ENCODE measurements at places on chromosomes 7 and 10.

DNA sequence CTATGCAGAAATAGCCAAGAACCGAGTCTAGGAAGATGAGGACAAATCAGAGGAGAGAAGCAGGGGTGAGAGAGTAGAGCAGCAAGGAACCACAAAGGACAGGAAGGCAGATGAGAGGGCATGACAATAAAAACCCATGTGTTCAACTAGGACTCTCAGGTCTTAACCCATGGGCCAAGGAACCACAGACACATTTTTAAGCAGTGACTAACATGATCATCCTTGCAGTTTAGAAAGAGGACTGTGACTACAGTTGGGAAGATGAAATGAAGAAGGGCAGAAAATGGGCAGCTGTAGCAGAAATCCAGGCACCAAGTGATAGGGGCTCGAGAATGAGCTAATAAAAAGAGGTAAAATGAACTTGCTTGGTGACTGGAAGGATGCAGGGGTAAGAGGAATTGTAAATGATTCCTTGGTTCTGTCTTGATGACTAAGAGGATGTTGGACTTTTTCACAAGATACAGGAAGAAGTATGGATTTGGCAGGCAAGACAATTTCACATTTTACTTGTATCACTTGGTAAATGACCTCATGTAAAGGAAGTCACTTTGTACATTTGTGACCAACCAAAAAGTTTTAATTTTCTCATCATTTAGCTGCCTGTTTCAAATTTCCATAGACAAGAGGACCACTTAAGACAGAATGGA is 22.8 kb downstream of the SGMS1 start:
- peak; percentile 41 for DNase-seq

GRCh38 chr7:41579961-41580935 is 122.6 kb downstream of the INHBA start:
- peak; percentile 70 for DNase-seq

- no peak for DNase-seq
Measured at GRCh38 chr7:13139436-13139835, 452.0 kb downstream of the ARL4A start.

GRCh38 chr10:121900443-121901174 is 27.2 kb downstream of the ATE1 start:
- peak; percentile 67 for DNase-seq

GRCh38 chr7:116626886-116627285 is 45.1 kb upstream of the MET start:
- DNase-seq, result no peak

- peak; percentile 76 for DNase-seq
Measured at GRCh38 chr10:62224606-62225005, 44.0 kb downstream of the RTKN2 start.

- DNase-seq, result no peak
Measured at GRCh38 chr7:8592167-8592566, 158.8 kb downstream of the NXPH1 start.

DNA sequence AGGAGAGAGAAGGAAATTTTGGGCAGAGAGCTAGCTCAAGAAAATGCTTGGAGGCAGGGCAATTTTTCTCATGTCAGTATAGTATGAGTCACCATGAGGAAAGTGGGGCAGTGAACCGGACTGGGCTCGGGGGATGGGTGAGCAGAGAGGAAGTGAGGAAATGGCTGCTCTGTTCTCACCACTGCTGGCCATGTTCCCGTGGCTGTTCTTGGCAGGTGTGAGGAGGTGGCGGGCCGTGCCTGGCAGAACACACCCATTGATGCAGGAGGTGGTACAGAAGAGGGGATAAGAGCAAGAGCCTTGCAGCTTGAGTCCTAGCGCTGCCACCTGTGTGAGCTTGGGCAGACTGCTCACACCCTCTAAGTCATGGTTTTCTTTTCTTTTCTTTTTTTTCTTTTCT is 304.4 kb upstream of the LYZL1 start:
- peak; percentile 92 for DNase-seq

DNA sequence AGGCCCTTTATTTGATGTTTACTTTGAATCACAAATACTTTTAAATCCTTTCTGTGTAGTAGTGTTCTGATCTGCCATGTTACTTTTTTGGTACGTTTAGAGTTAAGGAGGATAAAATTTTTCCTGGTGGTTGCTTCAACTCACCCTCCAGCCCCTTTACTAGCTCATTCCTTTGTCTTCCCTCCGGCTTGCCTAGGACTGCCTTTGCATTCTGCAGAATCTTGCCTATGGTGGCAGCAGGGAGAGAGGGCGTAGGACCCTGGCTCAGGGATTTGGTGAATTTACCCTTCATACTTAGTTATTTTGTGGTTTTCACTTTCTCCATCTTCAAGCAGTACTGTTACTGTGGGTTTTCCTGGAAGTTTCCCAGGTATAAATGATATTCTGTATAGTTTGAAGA is 833.5 kb downstream of the XPNPEP1 start:
- no peak for DNase-seq

DNA sequence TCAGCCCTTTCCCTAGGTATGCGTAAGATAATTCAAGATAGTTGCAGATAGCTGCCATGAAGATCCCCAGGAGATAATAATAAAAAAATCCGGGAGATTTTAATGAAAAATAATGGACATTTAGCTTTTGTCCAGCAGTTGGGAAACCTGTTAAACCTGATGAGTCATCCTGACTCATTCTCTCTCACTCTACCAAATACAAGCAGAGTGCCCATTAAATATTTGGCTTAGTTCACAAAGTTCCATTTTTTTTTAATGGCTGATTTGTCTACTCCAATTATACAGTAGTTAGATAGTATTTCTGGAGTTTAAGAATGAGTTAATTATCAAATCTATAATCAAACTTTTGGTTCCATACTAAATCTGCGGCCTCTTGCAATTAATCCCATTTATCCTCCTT is 2.1 kb upstream of the SHTN1 start:
- peak; percentile 61 for DNase-seq

DNA sequence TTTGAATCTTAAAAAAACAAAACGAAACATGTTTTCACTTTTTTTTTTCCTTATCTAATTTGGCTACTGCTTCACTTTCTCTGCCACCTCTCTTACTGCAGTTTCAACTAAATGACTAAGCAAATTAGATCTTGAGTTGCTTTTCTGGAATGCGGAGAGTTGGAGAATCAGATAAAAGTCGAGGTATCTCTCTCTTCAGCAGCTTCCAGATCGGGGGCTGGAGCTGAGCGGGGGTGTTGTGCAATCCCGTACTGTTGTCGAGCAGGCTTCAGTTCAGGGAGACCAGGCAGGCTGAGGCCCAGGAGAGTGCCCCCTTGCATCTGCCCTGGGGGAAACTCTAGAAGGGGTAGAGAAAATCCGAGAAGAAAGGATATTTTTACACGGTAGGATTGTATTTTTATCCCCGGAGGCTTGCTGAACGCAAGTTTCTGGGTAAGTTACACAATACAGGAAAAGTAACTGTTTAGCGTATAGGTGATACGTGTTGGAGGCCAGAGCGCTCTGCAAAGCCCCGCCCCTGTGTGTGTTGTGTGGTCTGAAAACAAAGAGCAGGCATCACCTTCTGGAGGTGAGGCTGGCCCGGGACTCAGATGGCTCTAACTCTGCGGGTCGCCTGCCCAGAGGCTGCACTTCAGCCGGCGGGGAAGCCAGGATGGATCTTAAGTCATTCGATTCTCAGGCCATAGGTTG is 116.6 kb downstream of the KLF6 start:
- no peak for DNase-seq

GRCh38 chr10:108801220-108801619 is 1122.1 kb downstream of the XPNPEP1 start:
- DNase-seq, result no peak

GRCh38 chr7:156895024-156895780 is 2.2 kb upstream of the LMBR1 start:
- no peak for DNase-seq

GRCh38 chr10:19848226-19848985 is 32.2 kb downstream of the PLXDC2 start:
- no peak for DNase-seq

- DNase-seq, result no peak
Measured at GRCh38 chr7:106104721-106105260, 7.3 kb downstream of the SYPL1 start.

DNA sequence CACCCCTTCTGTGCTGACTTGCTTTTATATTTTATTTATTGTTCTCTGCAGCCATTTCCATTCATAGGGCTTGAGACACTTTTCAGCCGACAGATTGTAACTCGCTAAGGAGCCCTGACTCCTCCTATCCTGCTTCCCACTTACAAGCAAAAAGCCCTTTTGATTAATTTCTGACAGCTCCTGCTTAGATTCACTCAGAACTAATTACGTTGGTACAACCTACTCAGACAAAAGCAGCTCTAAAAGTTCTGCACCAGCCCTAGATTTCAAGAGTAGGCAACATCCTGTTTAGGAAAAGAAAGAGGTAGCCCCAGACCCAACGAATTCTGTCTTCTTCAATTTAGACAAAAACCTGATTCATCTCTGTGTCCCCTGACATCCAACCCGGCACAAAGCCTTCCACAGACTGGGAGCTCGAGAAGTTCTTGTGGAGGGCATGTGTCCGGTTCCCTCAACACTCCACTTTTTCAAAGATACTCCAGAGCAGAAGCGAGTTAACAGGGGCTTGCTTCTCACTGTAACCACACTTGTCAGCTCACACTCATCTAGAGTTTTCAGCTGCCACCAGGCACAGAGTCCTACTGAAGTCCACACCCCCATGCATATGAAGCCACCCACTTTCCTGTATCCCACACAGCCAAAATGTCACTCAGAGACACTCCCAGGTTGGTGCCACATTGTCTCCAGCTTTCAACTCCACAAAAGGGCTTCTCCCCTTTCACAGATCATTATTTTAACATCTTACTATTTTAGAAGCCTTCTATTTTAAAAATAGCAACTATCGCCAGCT is 113.6 kb upstream of the NFE2L3 start:
- DNase-seq, result no peak

DNA sequence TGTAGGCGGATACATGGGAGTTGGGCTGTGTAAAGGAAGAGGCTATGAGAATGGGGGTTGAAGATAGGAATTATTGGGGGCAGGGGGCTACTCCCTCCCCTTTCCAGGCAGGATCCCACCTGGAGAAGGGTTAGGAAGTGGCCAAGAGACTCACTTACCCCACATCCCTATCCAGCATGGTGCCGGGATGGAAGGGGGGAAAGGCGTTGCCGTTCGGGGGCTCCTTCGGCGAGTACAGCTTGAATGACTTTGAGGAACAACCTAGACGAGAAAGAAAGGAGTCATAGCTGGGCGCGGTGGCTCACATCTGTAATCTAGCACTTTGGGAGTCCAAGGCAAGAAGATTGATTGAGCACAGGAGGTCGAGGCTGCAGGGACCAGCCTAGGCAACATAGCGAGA is 8.9 kb downstream of the LDB1 start:
- DNase-seq, result no peak

DNA sequence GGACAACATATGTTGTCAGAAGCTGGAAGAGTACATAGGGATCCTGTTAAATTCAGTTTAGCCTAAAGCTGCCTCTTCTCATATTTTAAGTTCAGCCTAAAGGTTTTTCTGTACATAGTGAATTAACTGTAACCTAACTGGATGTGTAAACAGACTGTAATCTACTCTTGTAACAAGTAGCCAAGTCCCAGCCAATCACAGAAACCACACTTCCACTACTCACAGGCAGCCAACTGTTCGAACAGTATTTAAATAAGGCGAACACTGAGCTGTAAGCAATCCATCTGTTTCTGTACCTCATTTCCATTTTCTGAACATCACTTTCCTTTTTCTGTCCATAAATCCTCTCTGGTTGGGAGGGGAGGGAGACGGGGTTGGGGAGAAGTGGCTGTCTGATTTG is 15.0 kb upstream of the STN1 start:
- DNase-seq, result no peak

- DNase-seq, result peak; percentile 32
Measured at GRCh38 chr10:58266003-58266825, 1.5 kb downstream of the IPMK start.

DNA sequence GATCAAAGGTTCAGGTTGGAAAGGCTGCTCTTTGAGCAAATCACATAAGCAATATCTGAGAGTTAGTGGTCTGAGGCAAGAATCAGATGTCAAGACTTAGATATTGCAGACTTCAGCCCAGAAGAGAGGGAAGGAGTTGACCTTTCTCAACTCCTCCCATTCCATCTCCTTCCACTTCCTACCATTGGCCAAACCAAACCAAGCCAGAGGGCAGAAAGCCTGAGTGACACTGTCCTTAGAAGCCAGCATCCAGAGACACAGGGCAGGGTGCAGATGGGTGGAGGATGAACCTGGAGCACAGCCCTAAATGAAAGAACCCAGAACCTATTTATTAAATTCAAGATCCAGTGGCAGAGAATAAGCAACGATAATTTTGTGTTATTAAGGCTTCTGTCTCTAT is 180.5 kb downstream of the HIBADH start:
- no peak for DNase-seq

GRCh38 chr7:44415510-44415909 is 74.9 kb downstream of the NUDCD3 start:
- DNase-seq, result no peak

DNA sequence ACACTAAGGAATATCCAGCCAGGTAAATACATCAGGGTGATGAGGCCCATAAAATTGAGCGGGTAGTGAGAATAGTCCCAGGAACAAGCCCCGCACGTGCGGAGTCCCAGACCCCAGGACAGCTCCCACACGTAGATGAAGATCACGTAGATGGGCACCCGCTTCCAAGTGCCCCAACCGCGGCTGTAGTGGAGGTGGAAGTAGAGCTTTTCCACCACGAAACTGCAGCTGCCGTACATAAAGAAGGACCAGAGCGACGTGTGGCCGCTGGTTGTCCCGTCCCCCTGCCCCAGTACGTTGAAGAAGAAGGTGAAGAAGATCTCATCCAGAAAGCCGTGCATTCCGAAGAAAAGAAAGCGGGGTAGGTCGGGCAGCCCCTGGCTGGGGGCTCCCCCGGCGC is 948 bp downstream of the TMEM229A start:
- no peak for DNase-seq

- no peak for DNase-seq
Measured at GRCh38 chr7:70893971-70894715, 237.8 kb upstream of the GALNT17 start.

GRCh38 chr7:84108787-84109186 is 85.8 kb downstream of the SEMA3A start:
- DNase-seq, result no peak

- DNase-seq, result no peak
Measured at GRCh38 chr10:7477538-7478334, 66.9 kb upstream of the SFMBT2 start.

DNA sequence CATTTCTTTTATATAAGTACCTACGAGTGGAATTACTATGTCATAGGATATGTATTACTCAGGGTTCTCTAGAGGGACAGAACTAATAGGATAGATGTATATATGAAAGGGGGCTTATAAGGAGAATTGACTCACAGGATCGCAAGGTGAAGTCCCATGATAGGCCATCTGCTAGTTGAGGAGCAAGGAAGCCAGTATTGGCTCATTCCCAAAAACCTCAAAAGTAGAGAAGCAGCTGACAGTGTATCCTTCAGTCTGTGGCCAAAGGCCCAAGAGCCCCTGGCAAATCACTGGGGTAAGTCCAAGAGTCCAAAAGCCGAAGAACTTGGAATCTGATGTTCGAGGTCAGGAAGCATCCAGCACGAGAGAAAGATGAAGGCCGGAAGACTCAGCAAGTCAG is 59.8 kb downstream of the GALNT17 start:
- no peak for DNase-seq

- no peak for DNase-seq
Measured at GRCh38 chr10:36452851-36453250, 672.5 kb upstream of the ANKRD30A start.

Measured in AG20443 (cell line).